D721Med (cell line): ENCODE measurements at places on chromosomes 13 and 19.

GRCh38 chr13:97327086-97327485 is 105.0 kb downstream of the MBNL2 start:
- no peak for DNase-seq

GRCh38 chr19:55146705-55147273 is 2.2 kb downstream of the TNNT1 start:
- peak; percentile 88 for DNase-seq

DNA sequence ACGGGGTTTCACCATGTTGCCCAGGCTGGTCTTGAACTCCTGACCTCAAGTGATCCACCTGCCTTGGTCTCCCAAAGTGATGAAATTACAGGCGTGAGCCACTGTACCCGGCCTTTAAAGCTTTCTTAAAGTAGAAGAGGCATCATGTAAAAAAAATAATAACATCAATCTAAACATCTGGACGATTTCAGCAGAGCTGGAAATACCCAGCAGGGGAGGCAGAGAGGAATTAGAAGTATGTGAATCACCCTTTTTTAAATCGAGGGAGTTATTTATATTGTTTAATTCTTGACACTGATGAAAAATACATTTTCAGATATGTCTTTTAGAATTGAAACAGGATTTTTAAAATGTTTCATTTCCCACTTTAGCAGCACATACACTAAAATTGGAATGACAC is 37.4 kb upstream of the MTIF3 start:
- no peak for DNase-seq

GRCh38 chr19:12757544-12758274 is 6.1 kb downstream of the BEST2 start:
- DNase-seq: peak; percentile 81

DNA sequence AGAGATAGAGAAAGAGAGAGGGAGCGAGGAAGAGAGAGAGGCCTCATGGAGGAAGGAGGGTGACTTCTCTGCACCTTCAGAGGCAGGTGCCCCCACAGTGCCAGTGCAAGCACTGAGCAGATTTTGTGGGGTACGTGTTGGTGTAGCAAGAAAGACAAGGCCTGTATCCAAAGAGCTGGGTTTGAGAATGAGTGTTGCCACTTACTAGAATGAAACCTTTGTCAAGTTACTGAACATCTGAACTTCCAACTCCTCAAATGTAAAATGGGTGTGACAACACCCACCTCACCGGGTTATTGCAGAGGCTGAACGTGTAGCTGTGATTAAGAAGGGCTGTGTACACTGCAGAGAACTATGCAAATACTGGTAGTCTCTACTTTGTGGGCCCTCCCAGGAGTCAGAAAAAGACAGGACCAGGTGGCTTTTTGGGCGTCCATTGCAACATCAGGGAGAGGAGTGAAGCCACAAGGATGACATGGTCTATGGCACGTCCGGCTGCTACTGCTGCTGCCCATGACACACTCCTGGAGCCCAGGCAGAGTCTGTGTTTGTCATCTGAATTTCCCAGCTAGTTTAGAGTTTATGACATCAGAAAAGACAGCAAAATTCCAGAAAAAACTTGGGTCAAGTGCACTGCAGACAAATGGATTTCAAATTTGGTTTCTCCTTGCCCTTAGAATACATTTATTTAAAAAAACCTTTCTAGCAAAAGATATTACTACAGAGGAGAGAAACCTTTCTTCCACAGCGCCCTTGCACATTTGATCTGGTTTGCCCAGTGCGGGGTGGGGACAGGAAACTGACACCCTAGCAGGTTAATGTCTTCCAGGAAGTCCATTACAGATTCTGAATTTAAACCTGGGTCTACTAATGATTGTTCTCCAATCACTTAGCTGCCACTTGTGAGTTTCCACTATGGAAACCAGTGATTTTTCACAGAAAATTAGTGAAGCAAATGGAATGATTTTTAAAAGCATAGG is 54.0 kb upstream of the ATP12A start:
- no peak for DNase-seq

GRCh38 chr19:49807904-49808675 is 5.0 kb downstream of the FUZ start:
- no peak for DNase-seq

GRCh38 chr13:76379341-76380105 is 506.7 kb downstream of the KCTD12 start:
- DNase-seq: no peak

GRCh38 chr13:108115738-108116137 is 99.6 kb downstream of the LIG4 start:
- DNase-seq: no peak

- DNase-seq: no peak
Observed at GRCh38 chr13:113785051-113786010, 26.3 kb downstream of the TMEM255B start.

DNA sequence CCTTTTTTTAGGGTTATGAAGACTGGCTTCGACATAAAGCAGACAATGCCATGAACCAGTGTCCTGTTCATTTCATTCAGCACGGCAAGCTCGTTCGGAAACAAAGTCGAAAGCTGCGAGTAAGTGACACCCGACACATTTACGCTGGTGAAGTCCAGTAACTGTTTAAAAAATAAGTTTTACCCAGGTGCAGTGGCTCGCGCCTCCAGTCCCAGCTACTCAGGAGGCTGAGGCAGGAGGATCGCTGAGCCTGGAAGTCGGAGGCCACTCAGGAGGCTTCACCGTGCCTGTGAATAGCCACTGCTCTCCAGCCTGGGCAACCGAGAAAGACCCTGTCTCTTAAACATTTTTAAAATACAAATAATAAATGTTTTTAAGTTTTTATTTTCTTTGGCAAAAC is 120.8 kb downstream of the ATP11A start:
- DNase-seq: no peak

DNA sequence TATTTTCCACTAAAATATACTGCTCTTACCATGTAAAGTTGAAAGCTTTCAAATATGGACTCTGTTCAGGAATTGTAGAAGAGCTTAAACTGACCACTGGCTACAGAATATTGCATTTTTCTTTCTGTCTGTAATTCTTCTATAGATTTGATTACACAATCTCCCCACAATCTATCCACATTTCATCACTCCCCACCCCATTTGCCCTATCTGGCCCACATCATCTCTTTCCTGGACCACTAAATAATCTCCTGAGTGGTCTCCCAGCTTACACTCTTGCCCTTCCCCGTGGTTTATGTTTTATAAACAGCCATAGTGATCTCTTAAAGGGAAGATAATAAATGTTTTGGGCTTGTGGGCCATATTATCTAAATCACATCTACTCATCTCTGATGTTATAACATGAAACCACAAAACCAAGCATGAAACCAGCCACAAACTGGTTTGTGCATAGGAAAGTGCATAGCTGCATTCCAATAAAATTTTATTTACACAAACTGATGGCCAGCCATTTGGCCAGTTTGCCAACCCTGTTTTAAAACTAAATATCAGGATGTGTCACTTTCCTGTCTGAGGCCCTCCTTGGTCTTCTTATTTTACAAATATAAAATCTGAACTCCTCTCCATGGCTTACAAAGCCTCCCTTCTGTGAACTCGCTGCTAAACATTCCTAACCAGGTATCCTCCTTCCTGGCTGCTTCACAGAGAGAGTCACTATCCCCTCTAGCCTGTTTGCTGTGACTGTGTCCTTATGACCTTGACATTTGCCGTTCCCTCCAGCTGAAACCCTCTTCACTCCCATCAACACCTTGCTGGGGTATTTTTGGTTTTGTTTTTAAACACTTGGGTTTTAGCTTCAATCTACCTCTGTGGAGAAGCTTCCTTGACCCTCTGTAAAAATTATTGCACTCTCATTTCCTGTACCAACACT is 500.9 kb downstream of the GPC6 start:
- no peak for DNase-seq
